Naive B cell (primary cell): ENCODE measurements at places on chromosomes 3 and 15. TPM values are rescaled to one million over a fixed set of nuclear protein-coding genes. Genes with fewer than 3 reads are reported as not detected.

Gene GRM2
- polyA plus RNA-seq: not detected

Gene ADIPOQ
- not detected for polyA plus RNA-seq

Gene PLOD2
- polyA plus RNA-seq: not detected

DNA sequence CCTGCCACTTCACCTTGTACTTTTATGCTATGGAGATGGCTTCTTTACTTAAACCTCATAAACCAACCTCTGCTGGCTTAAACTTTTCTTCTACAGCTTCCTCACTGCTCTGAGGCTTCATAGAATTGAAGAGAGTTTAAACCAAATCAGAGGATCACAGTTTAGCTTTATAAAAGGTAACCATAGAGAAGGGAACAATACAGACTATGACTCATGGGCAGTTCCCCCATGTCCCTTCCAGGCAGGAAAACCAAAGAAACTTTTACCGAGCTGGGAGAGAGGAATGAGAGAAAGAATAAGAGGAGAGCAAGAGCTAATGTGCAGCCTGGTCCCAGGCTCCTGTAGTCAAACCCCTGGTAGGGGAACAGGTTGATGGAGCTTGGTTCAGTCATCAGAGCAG, 53.9 kb upstream of the NEDD4 start:
- H3K4me3 ChIP-seq: no peak overlapping the region
- no peaks in the 10 kb centered on the region for H3K36me3 ChIP-seq

GRCh38 chr3:5296362-5296761, 108.9 kb downstream of the EDEM1 start:
- no peak for DNase-seq
- H3K27ac ChIP-seq: no peak overlapping the region
- H3K4me1 ChIP-seq: peaks cover 11% of the 10 kb centered on the region

DNA sequence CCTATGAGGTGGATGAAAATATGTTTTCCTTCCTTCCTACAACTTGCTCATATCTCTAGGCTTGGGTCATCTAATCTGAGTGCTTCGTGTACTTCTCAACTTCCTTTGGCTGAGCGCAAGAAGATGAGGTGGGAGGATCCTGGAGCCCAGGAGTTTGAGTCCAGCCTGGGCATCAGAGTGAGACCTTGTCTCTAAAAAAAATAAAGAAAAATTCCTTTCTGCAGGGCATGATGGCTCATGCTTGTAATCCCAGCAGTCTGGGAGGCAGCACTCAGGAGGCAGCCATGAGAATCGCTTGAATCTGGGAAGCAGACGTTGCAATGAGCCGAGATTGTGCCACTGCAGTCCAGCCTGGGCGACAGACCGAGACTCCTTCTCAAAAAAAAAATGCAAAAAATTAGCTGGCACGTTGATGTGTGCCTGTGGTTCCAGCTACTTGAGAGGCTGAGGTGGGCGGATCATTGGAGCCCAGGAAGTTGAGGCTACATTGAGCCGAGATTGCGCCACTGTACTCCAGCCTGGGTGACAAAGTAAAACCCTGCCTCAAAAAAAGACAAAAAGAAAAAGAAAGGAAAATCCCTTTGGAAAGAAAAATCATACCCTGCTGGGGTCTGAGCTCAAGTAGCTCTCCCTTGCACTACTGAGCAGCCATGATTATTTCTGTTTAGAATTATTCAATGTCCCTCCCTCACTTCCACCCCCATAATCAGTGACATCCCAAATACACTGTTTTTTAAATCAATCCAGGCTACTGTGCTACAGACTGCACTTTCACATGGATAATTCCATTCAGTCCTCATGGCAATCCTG, 28.0 kb upstream of the RAB11A start:
- H3K36me3 ChIP-seq: no peaks in the 10 kb centered on the region
- peak overlapping the region; percentile 83 for H3K27ac ChIP-seq
- no peak overlapping the region for H3K4me3 ChIP-seq

GRCh38 chr3:167605871-167606270, 47.9 kb downstream of the WDR49 start:
- H3K4me3 ChIP-seq: no peak overlapping the region
- H3K27ac ChIP-seq: no peak overlapping the region
- no peaks in the 10 kb centered on the region for H3K4me1 ChIP-seq
- no peaks in the 10 kb centered on the region for H3K27me3 ChIP-seq
- DNase-seq: no peak
- no peaks in the 10 kb centered on the region for H3K36me3 ChIP-seq
